ENCODE measurements at places on chromosomes 4 and X. TPM values are rescaled to one million over a fixed set of nuclear protein-coding genes. Genes with fewer than 3 reads are reported as not detected.
A peak's percentile ranks its signal among the peaks of the same experiment; 100 is the strongest.

DNA sequence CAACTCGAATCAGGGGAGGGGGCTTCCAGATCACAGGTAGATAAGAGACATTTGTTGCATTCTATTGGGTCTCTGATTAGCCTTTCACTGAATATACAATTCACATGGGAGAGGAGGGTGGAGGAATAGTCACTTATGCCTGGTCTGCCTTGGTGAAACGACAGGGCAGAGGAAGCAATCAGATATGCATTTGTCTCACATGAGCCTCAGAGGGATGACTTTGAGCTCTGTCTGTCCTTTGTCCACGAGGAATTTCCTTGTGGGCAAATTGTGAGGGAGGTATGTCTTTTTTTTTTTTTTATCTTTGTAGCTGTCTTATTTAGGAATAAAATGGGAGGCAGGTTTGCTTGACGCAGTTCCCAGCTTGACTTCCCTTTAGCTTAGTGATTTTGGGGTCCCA, 28.5 kb upstream of the TMSB4X start:
- DNase-seq = no peak

DNA sequence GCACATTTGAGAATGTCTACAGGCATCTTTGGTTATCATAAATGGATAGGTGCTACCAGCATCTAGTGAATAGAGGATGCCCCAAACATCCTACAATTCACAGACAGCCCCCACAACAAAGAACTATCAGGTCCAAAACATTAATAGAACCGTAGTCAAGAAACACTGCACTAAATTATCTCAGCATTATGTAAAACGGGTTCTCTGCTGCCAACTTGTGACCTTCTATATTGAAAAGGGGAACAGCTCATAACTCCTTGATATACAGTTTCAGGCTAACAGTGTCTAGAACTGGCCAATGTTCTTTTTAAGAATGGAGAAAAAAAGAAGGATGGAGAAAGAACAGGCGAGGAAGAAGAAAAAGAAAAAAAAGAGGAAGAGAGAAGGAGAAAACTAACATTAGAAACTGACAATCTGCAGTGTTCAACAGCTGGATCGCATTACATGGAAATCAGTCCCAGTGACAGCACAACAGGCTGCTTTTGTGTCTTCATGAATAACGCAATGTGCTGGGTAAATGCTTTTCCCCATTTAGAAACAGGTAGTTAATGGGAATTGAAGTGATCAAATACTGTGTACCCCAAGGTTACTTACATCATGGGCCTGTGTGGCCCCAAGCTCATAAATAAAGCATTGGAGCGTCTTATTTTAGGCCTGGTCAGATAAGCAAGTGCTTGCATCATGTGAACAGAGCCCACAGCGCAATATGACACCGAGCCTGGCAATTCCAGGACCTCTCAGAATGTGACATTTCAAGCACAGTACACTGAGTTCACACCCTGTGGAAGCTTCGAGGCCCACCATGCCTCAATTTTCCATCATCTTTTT, 339.5 kb downstream of the DHX15 start:
- DNase-seq = peak; percentile 71

DNA sequence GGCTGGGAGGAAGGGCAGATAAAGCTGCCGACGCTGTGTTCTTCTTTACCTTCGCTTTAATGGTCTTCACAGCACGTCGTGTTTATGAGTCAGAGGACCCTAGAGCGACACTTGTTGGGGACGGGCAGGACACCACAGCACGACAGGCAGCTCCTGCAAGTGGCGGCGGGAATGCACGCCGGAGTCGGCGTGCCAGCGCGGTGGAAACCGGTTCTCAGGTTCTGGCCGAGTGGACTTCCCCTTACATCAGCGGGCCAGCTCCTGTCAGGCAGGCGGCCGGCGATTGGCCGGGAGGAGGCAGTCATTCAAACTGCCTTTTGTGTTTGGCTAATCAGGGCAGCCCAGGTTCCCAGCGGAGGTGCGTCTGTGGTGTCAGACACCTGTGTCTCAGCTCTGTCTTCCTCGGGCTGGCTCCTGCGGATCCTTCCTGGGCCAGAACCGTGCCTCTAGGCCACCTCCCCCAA, 150.9 kb downstream of the SHROOM3 start:
- peak; percentile 87 for DNase-seq

DNA sequence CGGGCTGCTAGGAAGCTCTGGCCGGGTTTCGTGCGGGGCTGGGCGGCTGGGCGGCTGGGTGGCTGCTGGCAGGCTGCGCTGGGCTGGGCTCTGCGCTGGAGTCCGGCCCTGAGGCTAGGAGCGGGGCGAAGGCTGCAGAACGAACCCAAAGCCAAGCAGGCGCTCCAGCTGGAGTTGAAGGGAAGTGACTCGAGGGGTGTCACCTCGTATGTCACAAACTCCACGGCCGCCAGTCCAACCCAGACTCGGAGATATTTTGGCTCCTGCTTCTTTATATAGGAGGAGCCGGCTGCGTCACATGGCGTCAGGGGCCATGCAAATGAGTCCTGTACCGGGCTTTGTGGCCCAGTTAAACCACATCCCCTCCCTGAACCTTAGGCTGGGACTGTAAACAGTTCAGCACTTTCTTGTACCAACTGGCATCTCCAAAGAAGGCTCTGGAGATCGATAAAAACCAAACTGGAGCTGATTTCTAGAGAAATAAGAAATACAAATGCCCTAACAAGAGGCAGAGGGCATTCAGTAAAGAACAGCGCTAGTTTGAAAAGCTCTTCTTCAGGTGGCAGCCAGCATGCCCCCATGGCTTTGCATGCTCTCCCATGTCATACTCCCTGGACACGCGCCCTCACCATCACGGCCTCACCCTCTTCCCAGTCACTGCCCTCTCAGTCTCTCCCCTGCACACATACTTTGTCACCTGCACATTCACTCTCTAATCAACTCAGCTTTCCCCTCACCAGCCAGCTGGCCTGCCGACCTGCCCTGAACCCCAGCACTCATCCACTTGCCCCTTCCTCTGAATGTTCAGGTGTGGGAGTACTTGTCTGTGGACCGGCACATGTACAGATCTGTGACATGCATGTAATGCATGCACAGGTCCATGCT, 58.5 kb downstream of the TSC22D3 start:
- DNase-seq = peak; percentile 86

The WDR17 gene
- total RNA-seq = 0.25 TPM

GRCh38 chr4:144302704-144303536, 162.4 kb upstream of the GYPA start:
- no peak for DNase-seq

Data from left ventricle myocardium superior (tissue), 1 donor.